ENCODE measurements at places on chromosomes 7 and 10.

GRCh38 chr7:141702047-141702567 lies at the start of gene DENND11:
Gene DENND11 (minus strand): TSS chr7:141702166. CDS start chr7:141702153, 13 bp downstream.
- peak; percentile 57 for DNase-seq

DNA sequence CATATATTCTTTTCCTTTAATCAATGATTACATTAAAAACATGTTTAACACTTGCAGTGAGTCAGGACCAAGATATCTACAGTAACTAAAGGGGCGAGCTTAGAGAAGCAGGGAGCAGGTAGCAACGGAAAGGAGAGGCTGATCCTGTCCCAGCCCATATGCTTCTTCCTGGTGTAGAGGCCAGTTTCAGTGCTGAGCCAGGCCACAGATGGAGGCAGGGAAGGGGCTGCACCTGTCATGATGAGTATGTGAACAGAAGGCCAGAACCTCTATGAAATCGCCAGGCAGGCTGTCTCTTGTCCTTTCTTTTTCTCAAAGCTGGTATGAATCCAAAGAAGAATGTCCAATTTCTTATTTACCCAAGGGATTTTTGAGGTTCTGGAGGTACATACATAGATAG lies 16.3 kb downstream of the REEP3 start:
- no peak for DNase-seq

DNA sequence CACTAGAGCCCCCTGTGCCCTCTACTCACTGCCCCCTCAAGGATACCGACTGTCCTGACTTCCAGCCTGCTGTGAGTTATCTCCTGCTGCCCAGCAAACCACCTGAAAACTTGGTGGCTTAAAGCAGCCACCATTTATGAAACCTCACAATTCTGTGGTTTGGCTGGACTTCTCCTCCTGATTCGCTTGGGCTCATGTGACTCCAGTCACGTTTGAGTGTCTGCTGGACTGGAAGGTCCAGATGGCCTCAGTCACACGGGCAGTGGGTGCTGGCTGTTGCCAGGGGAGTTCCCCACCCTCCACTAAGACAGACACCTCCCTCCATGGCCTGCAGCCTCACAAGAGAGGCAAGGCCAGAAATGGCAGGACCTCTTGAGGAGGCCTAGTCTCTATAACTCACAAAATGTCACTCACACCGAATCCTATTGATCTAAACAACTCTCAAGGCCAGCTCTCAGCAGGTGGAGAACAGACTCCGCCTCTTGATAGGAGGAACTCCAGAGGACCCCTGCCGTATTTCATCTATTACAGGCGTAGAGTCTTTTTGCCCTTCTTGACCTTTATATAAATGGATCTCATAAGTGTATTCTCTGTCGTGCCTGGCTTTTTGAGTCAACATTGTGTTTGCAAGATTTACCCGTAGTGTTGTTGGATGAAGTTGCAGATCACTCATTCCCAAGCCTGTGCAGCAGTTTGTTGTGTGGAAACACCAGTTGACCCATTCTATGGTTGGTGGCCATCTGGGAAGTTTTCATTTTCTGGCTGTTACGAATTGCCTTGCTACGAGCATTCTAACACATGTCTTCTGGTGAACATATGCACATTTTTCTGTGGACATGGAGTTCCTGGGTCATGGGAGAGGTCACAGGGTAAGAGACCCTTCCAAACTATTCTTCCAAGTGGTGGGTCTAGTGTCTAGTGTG lies 48.3 kb downstream of the ZMIZ1 start:
- DNase-seq = peak; percentile 58

- peak; percentile 87 for DNase-seq
Observed at GRCh38 chr10:3668276-3668965, 116.6 kb downstream of the KLF6 start.

- no peak for DNase-seq
Observed at GRCh38 chr10:78736926-78737630, 331.7 kb upstream of the ZMIZ1 start.

DNA sequence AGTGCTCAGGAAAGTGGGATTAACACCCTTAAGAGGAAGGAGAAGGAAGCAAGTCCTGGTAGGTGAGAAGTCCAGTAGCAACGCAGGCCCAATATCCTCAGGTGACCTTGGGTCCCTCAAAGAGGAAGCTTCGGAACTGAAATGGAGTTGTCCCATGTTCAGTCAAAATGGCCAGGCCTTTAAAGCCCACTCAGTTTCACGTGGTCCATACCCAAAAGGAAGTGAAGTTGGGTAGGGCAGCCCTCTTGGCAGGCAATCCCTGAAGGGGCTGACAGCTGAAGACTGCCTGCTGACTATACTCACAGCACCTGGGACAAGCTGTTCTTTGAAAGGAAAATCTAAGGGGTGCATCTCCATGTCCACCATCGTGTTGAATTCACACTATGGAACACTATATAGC lies 3.0 kb downstream of the GSAP start:
- DNase-seq = no peak
